ENCODE measurements at places on chromosomes 1 and 21. TPM values are rescaled to one million over a fixed set of nuclear protein-coding genes. Genes with fewer than 3 reads are reported as not detected.

The PCNT gene
- 37.7 TPM for total RNA-seq

The C8A gene
- total RNA-seq = not detected

- DNase-seq = no peak
Observed at GRCh38 chr1:195188821-195189220, 1419.4 kb downstream of the KCNT2 start.

The GPR157 gene
- total RNA-seq = 0.45 TPM

The CD1E gene
- total RNA-seq = not detected

The BCAS2 gene
- 30.2 TPM for total RNA-seq

GRCh38 chr1:40753142-40753882 lies 30.3 kb upstream of the KCNQ4 start:
- DNase-seq = no peak

The OR2L3 gene
- total RNA-seq = 1.9 TPM

DNA sequence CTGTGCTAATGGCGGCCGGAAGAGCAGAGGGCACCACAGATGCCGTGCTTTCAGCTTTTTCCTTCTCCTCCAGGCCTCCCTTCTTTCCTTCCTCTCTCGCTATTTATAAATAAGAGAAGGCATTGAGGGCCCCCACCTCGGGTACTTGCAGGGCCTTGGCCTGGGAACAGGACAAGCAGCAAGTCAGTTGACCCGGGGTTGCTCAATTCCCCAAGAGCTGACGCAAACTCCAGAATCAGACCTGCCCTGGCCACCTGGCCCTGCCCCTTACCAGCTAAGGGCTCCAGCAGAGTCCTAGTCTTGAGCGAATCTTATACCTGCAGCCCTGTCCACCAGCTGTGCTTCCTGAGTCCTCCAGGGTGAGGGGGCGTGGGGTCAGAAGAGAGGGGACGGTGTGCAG lies 13.5 kb downstream of the TNFRSF1B start:
- DNase-seq = no peak

DNA sequence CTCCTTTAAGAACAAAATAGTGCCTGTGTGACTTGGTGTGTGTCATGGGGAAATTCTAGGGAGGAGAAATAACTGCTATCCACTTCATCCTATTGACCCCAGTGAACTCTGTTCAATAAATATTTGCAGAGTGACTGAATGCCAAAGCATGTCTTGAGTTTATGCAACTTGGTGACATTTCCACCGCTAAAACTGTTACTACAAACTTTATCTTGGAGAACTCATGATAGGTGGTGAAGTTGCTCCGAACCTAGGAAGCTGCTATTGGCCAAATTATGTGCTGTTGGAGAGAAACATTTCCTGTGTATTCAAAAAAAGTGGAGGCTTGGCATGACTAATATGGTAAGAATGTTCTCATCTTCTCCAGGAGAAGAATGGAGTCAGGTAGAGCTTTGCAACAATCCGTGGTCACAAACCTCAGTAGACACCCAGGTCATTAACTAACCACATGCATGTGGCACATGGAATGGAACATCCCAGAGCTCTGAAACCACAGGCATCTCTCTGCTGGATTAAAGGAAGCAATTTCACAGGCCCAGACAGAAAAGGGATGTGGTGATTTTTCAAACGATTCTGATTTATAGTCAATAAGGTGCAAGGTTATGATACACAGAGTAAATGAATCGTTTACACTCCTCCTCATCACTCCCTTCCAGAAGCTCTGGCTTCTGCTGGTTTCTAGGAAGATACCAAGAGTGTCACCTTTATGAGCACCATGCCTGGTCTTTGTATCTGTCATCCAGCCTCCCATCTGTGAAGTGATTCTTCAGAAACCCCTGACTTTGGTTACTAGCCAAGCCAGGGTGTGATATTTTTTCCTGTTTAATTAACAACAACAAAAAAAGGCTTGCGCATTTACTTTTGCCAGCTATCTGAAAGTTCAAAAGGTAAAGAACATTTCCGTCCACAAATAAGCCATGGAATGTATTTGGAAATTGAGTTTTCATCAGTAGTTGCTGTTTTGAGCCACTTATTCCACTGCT lies 361.1 kb downstream of the TGFB2 start:
- no peak for DNase-seq

The HPDL gene
- total RNA-seq = 1.3 TPM

- DNase-seq = no peak
Observed at GRCh38 chr1:159318784-159319551, 16.8 kb downstream of the FCER1A start.

GRCh38 chr1:160340866-160341265 lies 2.2 kb downstream of the COPA start:
- no peak for DNase-seq

DNA sequence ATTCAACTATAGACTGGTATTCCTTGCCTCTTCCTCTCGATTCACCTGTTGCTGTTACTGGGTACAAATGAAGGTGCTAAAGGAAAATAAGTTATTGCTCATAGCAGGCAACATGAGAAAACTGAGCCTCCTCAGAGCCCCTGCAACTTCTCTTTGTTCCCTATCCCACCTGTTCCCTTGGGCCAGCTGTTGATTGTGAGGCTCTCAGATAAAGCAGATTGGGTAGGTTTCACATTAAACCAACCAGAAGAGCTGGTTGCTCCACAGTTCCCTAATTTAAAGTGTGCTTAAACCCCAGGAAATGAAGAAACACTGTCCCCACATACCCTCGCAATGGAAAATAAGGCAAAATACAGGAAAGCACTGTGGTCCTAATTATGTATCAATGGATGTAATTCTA lies 4.8 kb downstream of the DEDD start:
- DNase-seq = no peak

- DNase-seq = no peak
Observed at GRCh38 chr21:33041981-33042380, 16.2 kb downstream of the OLIG2 start.

GRCh38 chr1:23039308-23039826 lies 20.1 kb downstream of the KDM1A start:
- no peak for DNase-seq

DNA sequence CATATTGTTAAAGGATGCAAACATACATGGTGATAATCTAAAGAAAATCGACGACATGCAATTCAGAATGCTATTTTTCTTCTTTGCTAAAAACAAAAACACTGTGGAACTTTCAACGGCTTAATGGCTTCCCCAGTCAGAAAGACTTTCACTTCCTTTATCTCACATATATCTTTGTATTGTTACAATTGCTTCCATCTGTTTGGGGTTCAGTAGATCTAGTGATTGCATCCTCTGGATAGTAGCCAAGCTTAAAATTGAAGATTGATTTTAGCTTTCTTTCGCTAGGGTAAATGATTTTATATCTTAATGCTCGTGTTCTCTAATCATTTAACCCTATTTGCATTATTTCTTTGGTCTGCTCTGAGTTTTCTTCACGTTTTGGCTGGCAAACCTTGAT lies 31.8 kb upstream of the ADAMTS1 start:
- DNase-seq = no peak

The RUNX3 gene
- total RNA-seq = not detected

The SELP gene
- total RNA-seq = 0.27 TPM

The LCK gene
- 0.64 TPM for total RNA-seq

The FCER1G gene
- total RNA-seq = 3.8 TPM

- DNase-seq = no peak
Observed at GRCh38 chr1:162882248-162882674, 21.3 kb upstream of the CCDC190 start.

The FCRL6 gene
- not detected for total RNA-seq

The PROK1 gene
- not detected for total RNA-seq

- no peak for DNase-seq
Observed at GRCh38 chr1:31687601-31688000, 16.2 kb downstream of the COL16A1 start.

DNA sequence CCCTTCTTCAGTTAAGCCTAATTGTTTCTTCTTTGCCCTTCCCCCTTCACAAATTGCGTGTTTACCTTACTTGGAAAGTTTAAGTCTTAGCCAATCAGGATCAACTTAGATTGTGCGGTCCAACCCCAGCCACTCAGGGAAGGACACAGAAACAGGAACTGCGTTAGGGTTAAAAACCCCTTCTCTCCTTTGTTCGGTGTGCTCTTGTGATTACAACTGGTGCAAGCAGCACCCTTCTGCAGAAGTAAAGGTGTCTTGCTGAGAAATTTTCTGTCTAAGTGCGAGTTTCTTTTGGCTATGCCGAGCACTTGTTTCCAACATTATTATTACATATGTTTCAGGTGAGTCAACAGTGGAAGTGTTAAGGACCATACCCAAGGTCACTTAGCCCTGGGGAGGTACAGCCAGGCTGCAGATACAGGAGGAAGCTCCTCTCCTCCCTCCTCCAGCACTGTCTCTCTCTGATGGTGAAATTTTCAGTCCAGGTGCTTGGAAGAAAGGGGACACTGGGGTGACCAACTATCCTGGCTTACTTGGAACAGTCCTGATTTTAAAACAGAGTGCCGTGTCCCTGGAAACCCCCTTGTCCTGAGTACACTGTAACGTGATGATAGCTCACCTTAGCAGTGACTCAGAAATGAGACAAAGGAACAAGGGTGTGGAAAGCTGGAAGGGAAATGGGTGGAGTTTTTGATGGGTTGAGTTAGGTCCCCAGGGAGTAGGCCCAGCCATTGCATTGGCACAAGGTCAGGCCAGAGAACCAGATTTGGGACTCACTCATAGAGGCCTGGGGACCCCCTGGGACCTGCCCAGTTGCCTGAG lies 68.7 kb upstream of the KLHDC7A start:
- DNase-seq = no peak

The GPR52 gene
- total RNA-seq = 7.3 TPM

GRCh38 chr1:158506369-158506987 lies 34.5 kb downstream of the OR10R2 start:
- no peak for DNase-seq

DNA sequence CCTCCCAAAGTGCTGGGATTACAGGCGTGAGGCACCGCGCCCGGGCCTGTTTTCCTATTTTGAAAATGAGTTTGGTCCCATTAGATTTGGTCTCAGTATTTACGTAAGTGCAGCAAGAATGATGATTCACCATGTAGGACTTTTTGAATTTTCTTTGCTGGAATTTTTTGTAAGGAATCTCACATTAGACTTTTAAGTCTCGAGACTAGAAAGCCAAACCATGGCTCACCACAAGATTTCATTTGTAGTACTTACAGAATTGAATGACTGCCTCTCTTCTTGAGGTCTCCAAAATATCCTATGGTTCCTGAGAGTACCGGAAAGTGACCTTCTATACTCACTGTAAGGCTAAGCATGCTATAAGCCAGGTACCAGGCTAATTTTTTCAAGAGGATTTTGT lies 325 bp downstream of the OR14A2 start:
- DNase-seq = no peak

The NGF gene
- total RNA-seq = 1.7 TPM

The PGBD5 gene
- total RNA-seq = 21.4 TPM

DNA sequence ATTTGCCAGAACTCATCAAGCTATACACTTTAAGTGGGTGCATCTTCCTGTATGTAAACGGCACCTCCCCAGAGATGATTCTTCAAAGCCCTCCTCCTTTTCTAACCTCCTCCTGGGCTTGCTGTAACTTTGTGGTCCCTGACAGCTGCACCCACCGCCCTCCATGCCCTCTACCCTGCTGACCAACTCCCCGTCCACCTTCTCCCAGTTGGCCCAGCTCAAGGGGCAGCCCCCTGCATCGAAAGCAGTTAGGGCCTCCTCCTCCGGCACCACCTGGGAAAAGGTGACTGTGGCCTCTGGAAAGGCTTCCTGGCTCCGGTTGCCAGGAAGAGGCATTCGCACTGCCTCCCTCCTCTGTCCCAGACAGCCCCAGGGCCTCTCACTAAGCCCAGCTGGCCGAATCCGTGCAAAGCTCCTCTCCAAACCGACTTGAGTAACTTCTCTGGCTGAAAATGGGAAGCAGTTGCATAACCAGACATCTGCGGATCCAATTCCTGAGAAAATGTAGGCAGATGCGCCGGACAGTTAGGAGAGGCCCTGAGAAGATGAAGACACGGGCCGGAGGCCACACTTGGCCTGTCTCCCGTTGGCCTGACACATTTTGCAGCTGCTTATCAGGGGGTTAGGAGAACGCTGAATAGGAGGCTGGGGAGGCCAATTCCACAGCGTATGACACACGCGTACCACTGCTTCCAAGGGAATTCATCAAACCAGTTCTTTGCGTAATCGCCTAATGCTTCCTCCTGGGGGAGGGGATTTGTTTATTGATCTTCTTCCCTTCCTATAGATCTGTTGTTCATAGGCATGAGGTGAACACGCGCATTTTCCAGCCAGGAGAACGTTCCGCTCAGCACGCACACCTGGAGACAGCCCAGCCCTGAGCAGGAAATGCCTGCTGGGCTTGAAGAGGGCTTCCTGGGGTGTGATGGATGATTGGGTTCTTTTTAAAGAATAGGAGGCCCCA lies 48.7 kb upstream of the COL6A2 start:
- no peak for DNase-seq

- no peak for DNase-seq
Observed at GRCh38 chr1:54610601-54611580, 12.4 kb downstream of the FAM151A start.

GRCh38 chr1:3942416-3943122 lies 42.5 kb upstream of the C1orf174 start:
- no peak for DNase-seq

- no peak for DNase-seq
Observed at GRCh38 chr1:48309564-48310082, 87.1 kb downstream of the SLC5A9 start.

GRCh38 chr1:153360592-153361479 lies 3.2 kb downstream of the S100A9 start:
- no peak for DNase-seq

The FAM163A gene
- total RNA-seq = 0.36 TPM

- DNase-seq = no peak
Observed at GRCh38 chr1:170067253-170067819, 7.2 kb downstream of the KIFAP3 start.

- DNase-seq = no peak
Observed at GRCh38 chr1:221736714-221737113, 5.2 kb downstream of the DUSP10 start.

DNA sequence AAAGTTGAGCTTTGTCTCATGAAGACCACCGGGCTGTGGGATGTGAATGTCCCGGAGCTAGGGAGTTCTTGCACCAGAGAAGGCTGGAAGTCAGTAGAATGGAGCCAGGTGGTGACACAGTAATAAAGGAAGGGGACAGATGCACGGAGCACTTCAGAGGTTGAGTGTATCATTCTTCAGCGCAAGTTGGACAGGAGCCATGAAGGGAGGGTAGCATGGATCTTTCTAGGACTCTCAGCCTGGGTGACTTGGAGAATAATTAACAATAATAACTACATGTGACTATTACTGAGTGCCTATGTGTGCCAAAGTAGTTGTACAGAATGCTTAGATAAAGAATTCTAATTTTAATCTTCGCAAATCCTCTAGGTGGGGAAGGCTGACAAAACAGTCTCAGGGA lies 258.7 kb upstream of the AJAP1 start:
- DNase-seq = no peak

DNA sequence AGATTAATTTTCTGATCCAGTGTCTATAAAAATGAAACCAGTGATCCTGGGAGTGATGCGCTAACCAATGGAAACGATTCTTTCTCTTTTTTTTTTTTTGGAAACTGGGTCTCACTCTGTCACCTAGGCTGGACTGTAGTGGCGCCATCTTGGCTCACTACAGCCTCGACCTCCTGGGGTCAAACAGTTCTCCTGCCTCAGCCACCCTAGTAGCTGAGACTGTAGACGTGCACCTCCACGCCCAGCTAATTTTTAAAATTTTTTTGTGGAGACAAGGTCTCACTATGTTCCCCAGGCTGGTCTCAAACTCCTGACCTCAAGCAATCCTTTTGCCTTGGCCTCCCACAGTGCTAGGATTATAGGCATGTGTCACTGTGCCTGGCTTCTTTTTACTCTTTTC lies 3.4 kb upstream of the RCC2 start:
- DNase-seq = no peak

- no peak for DNase-seq
Observed at GRCh38 chr1:229420765-229421164, 13.1 kb downstream of the ACTA1 start.

GRCh38 chr1:27366113-27366410 lies 699 bp downstream of the MAP3K6 start:
- peak; percentile 67 for DNase-seq

Data from cerebellum (tissue), 4 donors.